ENCODE measurements at places on chromosomes 4 and X. TPM values are rescaled to one million over a fixed set of nuclear protein-coding genes. Genes with fewer than 3 reads are reported as not detected.

GRCh38 chrX:19578956-19579355 lies 63.6 kb upstream of the MAP3K15 start:
- DNase-seq = no peak

- DNase-seq = no peak
Observed at GRCh38 chr4:145041378-145041777, 56.6 kb downstream of the ANAPC10 start.

- DNase-seq = no peak
Observed at GRCh38 chr4:8917868-8918783, 46.5 kb upstream of the HMX1 start.

- DNase-seq = no peak
Observed at GRCh38 chr4:22947851-22948250, 255.1 kb downstream of the GBA3 start.

DNA sequence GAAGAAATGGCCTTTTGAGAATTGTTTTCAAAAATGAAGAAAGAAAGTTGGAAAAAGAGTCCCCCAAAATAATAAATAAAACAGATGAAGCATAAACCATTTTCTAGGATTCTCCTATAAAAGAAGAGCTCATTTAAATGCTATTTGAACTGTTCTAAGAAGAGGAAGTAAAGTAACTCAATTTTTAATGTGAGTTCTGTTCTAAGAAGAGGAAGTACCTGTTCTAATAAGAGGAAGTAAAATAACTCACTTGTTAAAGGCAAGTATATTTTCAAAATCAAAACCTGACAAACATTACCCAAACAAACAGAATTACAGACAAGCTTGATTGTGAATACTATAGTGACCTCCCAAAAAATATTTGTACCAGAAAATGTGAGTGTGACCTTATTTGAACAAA lies 1326.3 kb downstream of the C4orf33 start:
- no peak for DNase-seq

- no peak for DNase-seq
Observed at GRCh38 chr4:163404580-163404979, 60.9 kb downstream of the NPY5R start.

DNA sequence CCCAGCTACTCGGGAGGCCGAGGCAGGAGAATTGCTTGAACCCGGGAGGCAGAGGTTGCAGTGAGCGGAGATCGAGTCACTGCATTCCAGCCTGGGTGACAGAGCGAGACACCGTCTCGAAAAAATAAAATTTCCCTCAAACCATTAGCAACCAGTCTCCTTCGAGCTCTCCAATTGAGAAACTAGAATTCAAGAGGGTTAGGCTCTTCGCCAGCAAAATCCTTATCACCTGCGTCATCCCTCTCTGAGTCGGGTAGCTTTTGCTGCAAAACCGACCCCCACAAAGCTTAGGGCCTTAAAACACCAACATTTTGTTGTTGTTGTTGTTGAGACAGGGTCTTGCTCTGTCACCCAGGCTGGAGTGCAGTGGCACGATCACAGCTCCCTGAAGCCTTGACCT lies 75.1 kb upstream of the DDX3X start:
- DNase-seq = no peak

DNA sequence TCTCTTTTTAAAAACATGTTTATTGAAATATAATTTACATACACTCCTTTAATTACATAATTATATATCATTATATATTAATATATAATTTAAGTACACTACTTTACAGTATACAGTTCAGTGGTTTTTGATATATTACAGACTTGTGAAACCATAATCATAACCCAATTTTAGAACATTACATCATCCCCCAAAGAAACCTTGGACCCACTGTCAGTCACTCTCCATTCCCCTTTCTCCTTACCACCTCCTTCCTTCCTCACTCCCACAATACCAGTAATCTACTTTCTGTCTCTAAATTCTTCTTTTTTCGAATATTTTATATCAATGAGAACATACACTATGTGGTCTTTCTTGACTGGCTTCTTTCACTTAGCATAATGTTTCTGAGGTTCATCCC lies 17.9 kb upstream of the EXOSC9 start:
- no peak for DNase-seq

- no peak for DNase-seq
Observed at GRCh38 chr4:24876431-24876830, 36.4 kb downstream of the CCDC149 start.

DNA sequence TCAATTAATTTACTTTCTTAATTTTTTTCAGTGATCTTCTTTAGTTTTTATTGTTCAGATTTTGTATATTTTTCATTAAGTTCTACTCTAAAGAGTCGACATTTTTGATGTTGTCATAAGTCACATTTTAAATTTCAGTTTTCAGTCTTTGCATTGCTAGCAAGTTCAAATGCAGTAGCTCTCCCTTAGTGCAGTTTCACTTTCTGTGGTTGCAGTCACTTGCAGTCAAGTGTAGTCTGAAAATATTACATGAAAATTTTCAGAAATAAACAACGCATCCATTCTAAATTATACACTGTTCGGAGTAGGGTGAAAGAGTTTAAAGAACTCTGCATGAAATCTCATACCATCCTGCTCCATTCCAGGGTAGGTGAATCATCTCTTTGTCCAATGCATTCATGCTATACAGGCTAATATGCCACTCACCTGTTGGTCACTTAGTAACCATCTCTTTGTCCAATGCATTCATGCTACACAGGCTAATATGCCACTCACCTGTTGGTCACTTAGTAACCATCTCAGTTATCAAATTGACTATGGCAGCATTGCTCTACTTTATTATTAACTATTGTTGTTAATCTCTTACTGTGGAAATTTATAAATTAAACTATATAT lies 356.9 kb downstream of the STPG2 start:
- DNase-seq = no peak

DNA sequence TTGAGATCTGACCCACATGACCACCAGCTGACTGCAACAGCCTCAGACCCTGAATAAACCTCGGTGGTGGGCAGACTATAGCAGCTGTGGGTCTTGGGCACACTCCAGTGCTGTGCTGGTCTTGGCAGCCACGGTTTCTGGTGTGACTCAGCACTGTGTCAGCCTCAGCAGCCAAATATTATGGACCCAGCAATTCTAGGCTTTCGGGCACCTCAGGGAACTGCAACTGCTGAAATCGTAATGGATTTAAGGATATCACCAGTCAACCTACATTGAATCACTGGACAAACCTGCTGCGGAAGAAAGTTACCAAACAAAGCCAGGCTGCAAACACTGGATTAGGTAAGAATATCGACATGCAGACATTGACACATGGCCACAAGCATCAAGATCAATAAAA lies 10.5 kb upstream of the UBE2NL start:
- DNase-seq = no peak

DNA sequence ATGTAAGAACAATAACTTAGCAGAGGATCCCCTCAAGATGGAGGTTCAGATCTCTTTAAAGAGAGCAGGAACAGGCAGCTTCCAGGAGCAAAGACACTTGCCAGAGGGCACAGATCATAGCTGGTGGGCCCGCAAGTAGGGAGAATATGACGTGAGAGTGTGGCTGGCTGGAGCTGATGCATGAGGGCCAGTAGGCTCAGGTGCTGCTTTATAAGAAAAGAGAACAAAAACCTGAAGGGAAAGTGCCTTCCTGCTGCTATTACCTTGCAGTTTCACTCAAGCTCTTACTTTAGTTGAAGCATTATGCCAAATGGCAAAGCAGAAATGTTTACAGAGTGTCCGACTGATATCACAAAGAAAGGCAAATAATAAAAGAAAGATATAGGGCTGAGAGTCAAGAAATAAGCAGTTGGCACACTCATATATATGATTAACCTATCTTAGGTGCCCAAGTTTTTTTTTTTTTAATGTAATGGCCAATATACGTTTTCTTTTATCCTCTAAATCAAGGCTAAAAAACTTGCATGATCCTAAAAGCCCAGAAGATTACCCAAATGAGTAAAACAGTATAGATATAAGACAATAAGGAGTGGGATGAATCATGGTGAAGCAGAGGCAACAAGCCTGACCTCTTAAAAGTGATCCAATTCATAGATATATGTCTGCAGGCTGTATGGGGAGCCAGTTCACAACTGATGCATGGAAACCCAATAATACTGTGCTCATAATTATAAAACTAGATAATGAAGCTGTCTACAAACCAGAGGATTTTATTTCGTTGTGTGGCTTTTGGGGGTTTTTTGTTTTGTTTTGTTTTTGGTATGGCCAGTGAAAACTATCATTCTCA lies 12.6 kb downstream of the NR0B1 start:
- no peak for DNase-seq

GRCh38 chr4:118076958-118077766 lies 42.9 kb downstream of the NDST3 start:
- no peak for DNase-seq

DNA sequence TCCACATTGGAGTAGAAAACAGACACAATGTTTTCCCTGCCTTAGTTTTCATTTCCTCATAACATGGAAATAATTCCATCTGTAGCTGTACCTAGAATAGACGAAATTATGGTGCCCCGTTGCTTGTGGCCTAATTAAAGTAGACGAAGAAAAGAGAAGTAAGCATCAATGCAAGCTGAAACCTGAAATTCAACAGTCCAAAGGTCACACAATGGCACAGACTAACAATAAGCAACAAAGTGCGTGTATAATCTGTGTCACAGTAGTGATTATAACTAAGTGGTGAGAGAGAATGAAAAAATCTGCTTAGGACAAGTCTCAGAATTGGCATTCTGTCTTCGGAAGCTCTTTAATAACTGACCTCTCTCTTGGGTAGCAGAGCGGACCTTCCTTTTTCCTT lies 24.3 kb downstream of the MAGEB17 start:
- no peak for DNase-seq

DNA sequence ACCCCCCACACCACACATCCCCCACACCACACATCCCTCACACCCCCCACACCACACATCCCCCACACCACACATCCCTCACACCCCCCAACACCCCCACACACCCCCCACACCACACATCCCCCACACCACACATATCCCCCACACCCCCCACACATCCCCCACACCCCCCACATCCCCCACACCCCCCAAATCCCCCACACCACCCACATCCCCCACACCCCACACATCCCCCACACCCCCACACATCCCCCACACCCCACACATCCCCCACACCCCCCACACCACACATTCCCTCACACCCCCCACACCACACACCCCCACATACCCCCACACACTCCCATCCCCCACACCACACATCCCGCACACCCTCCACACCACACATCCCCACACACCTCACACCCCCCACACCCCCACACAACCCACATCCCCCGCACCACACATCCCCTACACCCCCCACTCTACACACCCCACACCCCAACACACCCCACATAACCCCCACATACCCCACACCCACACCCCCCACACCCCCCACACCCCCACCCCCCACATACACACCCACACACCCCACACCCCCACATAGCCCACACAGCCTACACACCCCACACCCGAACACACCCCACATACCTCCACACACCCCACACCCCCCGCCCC lies 172.9 kb downstream of the DCLK2 start:
- no peak for DNase-seq

GRCh38 chr4:183276106-183276505 lies 44.0 kb downstream of the CLDN22 start:
- no peak for DNase-seq

Gene REPS2
- 8.1 TPM for polyA plus RNA-seq

Gene BBS7
- 12.8 TPM for polyA plus RNA-seq

Gene ANTXR2
- polyA plus RNA-seq = 98.0 TPM

Gene MFAP3L
- 1.4 TPM for polyA plus RNA-seq

Gene MAOA
- 0.52 TPM for polyA plus RNA-seq

Gene TDO2
- polyA plus RNA-seq = 0.16 TPM

Measured in forelimb muscle (tissue), 1 donor.